ENCODE measurements at places on chromosomes 13 and 19.

DNA sequence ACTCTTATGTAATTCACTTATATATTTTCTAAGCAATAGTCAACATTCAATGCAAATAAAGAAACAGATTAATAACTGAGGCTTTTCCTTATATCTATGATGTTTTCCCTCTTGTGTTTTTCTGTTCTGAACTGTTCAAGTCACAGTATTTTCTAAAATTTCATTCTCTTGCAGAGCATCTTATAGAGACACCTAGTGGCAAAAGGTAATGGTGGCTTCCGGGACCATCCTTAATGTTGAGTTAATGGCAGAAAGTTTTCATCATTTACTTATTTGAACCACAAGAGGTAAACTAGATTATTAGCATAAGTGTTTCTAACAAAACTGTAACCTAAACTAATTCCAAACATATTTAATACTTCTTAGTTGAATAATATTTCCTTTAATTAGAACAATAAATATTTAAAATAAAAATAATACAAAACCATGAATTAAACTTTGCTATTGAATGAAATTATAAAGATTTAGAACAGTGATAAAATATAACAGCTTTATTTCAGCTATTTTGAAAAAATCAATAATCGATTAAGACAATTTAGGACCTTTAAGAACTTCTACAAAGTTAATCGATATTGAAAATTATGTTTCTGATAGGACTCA is 1.7 kb upstream of the SLITRK5 start:
- peak; percentile 58 for DNase-seq

DNA sequence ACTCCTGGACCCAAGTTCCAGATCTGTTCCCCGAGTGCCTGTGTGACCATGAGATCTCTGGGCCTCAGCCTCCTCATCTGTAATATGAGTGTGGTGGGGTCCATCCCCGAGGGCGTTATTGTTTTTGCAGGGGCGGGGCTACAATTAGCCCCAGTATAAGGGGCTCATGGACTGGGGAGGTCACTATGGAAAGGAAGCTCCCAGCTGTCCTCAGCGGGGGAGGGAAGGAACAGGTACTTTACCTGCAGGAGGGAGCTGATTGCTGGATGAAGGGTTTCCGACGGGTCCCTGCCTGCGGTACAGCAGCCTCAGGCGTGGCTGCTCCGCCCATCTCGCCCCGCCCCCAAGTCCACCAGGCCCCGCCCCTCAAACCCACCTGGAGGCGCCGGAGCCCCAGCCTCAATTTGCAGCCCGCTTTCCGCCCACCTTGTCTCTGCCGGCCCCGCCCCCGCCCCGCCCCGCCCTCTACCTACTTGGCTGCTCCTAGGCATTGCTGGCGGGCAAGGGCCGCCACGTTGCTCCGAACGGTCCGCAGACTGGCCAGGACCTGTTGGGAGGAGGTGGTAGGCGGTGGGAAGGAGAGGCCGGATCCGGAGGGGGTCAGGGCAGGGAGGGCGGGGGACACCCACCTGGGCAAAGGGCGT is 5.5 kb downstream of the PDE4C start:
- no peak for DNase-seq

DNA sequence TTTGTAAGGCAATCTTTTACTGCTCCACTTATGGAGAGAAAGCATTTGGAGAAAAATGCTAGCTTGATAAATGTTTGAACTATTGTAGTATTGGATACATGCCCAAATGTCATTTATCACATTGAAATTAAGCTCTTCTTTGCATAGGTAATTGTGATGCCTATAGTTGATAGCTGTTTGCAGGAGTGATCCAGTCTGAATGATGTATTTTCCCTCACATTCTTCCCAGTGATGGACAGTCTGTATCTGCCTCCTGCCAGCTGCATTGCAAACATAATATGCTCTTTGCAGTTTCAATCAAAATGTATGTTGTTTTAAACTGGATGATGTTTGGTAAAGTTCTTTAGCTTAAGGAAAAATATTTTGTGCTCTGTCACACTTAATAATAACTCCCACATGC is 89.8 kb downstream of the EDNRB start:
- no peak for DNase-seq

DNA sequence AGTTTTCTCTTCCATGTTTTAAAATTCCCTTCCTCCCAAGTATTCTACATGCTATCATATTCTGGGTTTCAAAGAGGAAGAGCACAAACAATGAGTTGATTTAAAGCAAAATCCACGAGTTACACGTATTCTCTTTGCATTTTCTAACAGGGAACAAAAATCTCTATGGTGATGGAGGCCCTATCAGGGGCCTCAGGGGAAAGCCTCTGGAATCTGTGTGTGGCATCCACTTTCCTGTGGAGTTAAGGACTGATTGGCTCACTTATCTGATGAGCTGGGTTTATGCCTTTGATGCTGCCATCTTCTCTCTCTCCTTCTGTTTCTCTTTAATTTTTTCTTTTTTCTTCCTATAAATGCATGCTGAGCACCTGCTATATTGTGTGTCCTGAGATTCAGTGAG is 14.8 kb downstream of the OLFM4 start:
- no peak for DNase-seq

GRCh38 chr13:60143775-60144174 is 20.0 kb downstream of the DIAPH3 start:
- no peak for DNase-seq

All from NCI-H1694 (cell line).